ENCODE measurements at places on chromosomes 7 and 10. TPM values are rescaled to one million over a fixed set of nuclear protein-coding genes. Genes with fewer than 3 reads are reported as not detected.

DNA sequence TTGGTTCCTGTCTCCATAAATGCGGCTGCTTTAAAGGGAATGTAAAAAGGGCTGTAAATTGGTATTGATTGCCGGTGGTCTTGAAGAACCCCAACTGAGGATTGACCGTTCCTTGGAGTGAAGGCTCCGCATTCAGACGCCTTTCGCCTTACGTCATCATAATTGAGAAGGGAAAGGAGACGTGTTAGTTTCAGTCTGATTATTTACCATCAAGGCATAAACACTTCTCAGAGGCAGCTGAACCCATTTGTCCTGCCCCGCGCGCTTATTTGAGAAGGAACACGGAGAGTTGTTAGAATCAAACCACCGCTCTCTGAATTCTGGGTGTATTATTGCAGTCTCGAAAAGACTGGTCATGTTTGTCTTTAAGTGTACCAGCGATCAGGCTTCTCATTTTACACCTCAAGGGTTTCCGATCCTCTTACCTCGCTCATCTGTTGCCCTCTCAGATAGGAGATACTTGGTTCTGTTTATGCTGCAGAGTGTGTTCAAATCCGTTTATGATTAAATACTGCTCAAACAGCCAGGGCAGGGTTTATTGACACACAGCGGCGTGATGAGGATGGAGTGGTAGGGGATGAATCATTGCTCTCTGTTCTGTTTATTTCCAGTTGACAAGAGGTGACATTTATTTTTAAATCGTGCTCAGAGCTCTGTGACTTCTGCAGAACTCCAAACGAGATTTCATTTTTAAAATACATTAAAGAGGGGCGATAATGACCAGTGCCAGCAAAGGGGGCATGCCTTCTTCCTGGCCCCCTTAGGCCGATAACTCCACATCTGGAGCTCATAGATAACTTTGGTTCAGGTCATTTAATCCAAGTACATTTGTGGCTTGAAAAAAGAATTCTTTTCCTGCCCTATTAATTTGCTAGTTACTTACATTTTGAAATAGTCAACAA is 30.4 kb downstream of the FOXK1 start:
- peak; percentile 31 for DNase-seq

GRCh38 chr7:157896774-157897555 is 560.2 kb downstream of the DNAJB6 start:
- DNase-seq: no peak

The HABP2 gene
- not detected for total RNA-seq

The UCMA gene
- total RNA-seq: not detected

DNA sequence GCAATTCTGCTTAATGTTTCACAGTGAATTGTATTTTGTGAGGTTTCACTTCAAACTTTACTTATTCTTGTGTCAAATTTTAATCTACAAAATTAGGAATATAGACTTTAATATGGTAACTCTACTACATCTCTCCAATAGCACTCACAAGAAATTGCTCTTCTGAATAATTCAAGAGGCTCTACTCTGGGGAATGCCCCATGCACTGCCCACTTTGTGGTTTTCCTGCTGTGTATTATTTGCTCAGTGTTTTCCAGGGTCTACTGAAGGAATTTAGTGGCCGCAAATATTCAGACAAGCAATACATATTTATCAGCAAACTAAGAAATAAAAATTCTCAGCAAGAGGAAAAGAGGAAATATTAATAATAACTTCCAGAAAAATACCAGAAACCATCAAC is 611.4 kb downstream of the TNS3 start:
- DNase-seq: no peak

The POT1 gene
- 32.8 TPM for total RNA-seq

DNA sequence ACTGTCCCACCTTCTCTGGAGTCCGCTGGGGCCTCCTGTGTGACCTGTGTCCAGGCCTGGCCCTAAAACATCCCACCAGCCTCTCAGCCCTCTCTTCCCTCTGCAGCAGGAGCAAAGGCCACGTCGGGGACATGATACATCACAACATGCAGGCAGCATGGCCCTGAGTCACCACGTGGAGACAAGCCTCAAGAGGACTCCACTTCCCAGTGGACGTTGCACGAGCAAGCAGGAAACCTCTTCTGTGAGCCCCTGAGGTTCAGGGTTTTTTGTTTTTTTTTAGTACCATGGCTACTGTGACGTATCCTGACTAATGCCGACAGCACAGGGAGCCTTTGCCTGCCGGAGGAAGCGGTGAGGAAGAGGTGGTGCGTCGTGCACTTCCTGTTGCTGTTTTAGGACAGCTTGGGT is 165.9 kb downstream of the DNAJB6 start:
- peak; percentile 80 for DNase-seq

The ZNF248 gene
- total RNA-seq: 8.3 TPM

The CDC14C gene
- total RNA-seq: not detected

The CALHM2 gene
- total RNA-seq: 9.5 TPM

The CYP3A4 gene
- not detected for total RNA-seq

The UPK3BL1 gene
- 27.8 TPM for total RNA-seq

DNA sequence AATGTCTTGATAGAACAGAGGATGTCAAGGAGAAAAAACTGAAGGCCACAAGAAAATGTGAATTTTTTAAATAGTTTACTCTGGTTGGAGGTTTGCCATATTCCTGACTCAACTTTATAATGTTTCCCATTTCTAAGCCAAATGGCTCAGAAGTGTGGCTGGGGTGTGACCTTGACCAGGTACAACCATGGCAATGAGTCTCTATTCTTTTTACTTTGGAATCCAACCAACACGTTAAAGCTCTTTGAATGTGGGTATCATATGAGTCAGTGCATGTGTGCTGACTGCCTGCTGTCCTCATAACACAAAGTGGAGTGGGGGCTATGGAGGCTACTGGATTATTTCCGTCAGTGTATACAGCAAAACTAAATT is 33.5 kb upstream of the DLD start:
- DNase-seq: no peak

DNA sequence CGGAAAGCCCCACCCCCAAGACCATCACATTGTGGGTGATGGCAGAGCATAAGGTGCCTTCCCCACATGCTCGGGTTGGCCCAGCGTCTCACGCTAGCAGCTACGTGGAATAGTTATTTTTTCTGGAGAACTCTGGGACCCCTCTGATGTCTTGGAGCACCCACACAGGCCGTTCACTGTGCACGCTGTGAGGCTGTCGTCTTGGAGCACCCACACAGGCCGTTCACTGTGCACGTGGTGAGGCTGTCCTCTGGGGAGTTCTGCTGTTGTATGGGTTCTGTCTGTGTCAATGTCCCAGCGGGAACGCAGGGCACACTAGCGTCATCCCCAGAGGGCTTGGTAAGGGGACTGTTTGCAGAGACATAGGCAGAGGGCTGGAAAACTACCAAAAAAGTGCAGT is 38.8 kb upstream of the FAM20C start:
- no peak for DNase-seq

The ELFN1 gene
- 0.36 TPM for total RNA-seq

DNA sequence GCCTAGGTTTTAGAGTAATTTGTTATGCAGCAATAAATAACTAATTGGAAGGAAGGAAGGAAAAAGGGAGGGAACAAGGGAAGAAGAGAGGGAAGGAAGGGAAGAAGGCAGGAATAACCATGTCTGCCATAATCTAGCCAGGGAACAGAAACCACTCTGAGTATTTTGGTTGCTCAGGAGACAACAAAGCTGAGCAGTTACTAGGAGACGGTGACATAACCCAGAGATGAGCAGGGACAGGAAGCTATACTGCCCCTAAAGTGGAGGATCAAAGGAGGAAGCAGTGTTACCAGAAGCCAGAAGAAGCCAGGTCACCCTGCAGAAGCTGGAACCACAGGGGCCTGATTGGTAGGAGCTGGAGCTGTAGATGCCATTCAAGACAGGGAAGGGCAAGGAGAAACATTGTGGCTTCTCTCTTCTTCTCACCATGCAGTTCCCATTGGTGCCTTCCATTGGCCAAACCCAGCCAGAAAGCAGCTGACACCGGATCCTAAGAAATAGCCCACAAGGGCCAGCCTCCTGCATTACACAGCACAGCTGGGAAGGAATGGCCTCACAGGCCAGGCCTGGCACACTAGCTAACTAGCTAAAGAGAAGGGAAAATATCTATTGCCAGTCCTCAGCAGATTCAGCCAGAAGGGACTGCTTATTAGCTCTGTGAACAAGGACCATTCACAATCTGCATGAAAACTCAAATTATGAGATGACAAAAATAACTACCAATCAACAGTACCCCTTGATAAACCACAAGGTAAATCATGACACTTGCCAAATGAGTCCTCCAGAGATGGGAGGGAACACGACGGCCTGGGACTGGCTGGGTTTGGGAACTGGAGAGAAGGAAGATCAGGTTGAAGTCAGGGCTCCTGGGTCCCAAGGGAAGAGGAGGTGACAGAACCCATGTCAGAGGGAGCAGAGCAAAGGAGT is 184.5 kb upstream of the NFE2L3 start:
- DNase-seq: no peak

DNA sequence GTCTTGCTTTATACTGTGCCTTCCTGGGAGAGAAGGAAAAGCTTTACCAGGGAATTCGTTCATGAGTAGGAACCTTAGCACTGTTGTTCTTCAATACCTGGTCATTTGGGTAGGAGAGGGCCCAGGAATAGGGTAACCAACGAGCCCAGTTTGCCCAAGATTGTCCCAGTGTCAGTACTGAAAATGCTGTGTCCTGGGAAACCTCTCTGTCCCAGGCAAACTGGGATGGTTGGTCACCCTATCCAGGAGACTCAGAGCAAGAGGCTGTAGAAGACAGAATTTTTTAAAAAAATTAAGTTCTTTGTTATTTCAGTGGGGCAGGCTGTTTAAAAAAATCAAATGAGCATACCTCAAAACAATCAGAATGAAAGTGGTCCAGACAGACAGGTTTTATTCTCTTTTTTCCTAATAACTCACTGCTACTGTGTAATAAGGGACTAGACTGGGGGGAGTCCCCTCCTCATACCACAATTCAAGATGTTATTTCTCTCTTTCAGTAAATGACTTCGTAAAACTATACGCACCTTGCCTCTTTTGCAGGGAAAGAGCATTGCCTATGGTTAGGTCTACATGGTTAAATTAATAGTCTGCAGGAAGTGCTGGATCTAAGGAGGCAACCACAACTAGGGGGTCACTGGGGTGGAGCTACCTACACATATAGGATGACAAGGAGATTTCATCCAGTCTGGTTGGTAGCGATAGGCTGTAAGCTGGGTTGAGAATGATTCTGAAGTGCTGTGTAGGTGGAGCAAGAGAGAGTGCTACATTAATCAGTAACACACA is 41.1 kb upstream of the FAM133B start:
- peak; percentile 87 for DNase-seq

DNA sequence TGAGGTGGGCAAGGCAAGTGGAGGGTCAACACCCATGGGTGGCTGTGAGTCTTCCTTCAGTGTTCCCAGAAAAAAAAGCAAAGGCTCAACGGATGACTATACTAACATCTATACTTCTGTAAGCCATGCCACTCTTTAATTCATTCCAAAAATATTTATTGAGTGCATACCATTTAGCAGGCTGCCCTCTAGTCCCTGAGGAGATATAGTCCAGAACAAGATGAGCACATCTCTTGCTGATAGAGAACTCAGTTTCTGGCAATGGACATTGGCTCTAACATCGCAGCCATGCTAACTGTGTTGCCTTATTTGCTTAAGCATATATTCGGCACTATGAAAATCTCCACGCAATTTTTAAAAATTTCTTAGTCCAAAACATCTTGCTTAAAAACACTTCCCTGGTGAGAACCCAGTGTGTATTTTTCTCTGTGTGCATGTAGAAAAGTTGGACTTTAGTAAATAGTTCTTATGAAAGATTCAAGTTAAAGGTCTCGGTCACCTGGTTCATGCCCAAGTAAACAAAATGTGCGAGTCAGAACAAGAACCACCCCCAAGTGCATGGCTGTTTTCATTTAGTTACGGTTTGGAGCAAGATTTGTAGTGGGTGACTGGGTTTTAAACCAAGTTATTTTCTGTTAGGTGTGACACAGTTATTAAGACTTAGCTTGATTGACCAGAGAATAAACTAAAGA is 69.8 kb downstream of the MET start:
- no peak for DNase-seq

DNA sequence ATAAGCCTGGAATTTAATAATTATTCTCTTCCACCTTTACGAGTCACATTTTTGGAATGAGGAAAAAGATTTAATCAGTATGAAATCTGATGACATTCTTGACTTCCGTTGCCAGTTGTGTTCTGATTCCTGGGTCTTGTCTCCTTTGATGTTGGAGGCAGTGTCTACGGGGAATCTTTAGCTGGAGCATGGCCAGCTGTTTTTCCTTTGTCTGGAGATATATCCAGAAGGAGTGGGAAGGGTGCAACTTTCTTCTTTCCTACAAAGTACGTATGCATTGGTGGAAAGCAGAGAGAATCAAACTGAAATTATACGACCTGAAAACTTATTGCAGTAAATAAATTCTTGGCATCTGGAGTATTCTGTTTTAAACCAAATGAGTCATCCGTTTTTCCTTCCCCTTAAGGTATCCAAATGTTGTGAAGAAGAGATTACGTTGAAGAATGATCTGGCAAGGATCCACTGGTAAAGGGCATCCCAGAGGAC is 6.9 kb upstream of the GNG11 start:
- DNase-seq: no peak

- no peak for DNase-seq
Measured at GRCh38 chr10:77037735-77038403, 599.7 kb downstream of the KCNMA1 start.

GRCh38 chr7:17626235-17626634 is 314.1 kb downstream of the SNX13 start:
- no peak for DNase-seq

- peak; percentile 4 for DNase-seq
Measured at GRCh38 chr7:69199041-69199440, 399.2 kb upstream of the AUTS2 start.

The MRC1 gene
- not detected for total RNA-seq

DNA sequence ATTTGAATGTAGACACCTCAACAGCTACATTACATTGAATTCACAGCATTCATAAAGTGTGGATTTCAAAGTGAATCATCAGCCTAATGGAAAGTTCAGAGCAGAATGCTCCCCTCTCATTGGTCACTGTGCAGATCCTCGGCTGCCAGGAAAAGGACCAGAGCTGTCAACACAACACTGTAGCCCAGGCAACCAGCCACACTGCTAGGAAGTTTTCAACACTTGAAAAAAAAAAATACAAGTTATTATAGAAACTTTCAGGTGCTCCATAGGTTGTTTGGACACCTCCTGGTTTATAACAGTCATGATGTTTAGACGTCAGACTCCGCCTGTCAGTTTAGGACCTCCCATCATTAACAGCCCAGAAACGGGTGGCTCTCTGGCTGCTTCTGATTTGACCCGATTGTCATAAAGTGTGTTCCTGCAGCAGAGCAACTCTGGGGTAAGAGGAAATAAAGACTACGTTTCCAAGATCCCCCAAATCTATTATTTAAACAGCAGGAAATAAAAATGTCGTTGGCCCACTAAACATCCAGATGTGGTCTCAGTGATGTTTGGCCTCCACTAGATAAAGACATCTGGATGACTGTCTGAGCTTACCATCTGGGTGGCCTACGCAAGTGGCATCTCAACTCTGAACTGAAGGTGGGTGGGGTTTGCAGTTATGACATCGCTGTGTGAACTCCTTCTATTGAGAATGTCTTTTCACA is 117.4 kb downstream of the CABCOCO1 start:
- peak; percentile 49 for DNase-seq

The NUTM2E gene
- total RNA-seq: 0.23 TPM

The PAX4 gene
- total RNA-seq: not detected

Data from activated CD8-positive, alpha-beta T cell treated with anti-CD3 and anti-CD28 coated beads for 36 hours (primary cell).